Occipital lobe (tissue), 3 donors: ENCODE measurements at places on chromosomes 1 and 21. TPM values are rescaled to one million over a fixed set of nuclear protein-coding genes. Genes with fewer than 3 reads are reported as not detected.

SLC37A1 gene
- total RNA-seq = 24.5 TPM

TNFRSF9 gene
- not detected for total RNA-seq

UMODL1 gene
- total RNA-seq = not detected

FAM151A gene
- not detected for total RNA-seq

SLC5A9 gene
- total RNA-seq = not detected

HES3 gene
- total RNA-seq = not detected

PRRX1 gene
- total RNA-seq = 5.5 TPM

HSPA6 gene
- 0.31 TPM for total RNA-seq

HAO2 gene
- not detected for total RNA-seq

RAB25 gene
- total RNA-seq = not detected

CRABP2 gene
- total RNA-seq = 3.1 TPM

LCE1E gene
- total RNA-seq = not detected

SIPA1L2 gene
- total RNA-seq = 36.7 TPM

PTPRF gene
- 37.6 TPM for total RNA-seq

SUSD4 gene
- total RNA-seq = 11.2 TPM

TNFAIP8L2 gene
- 0.78 TPM for total RNA-seq

MMP23B gene
- 0.31 TPM for total RNA-seq

RGS4 gene
- 1.9 TPM for total RNA-seq

HSD17B7 gene
- 27.3 TPM for total RNA-seq

UTS2 gene
- total RNA-seq = not detected

LIN28A gene
- not detected for total RNA-seq

KRTAP10-8 gene
- total RNA-seq = not detected

CBS gene
- 68.3 TPM for total RNA-seq

TMEM200B gene
- 0.94 TPM for total RNA-seq

OR6K3 gene
- not detected for total RNA-seq

CAPZA1 gene
- total RNA-seq = 83.3 TPM

ANGPTL1 gene
- total RNA-seq = 2.7 TPM

PTPN22 gene
- 1.2 TPM for total RNA-seq

GRIK1 gene
- 7.5 TPM for total RNA-seq

PCBP3 gene
- 5.5 TPM for total RNA-seq

RCC1 gene
- 13.4 TPM for total RNA-seq

RGS8 gene
- total RNA-seq = 7.8 TPM

MIXL1 gene
- not detected for total RNA-seq

PLA2G2F gene
- not detected for total RNA-seq

CCDC24 gene
- 7.2 TPM for total RNA-seq

ITPKB gene
- 3.9 TPM for total RNA-seq

TBX15 gene
- 1.2 TPM for total RNA-seq

FCRL5 gene
- total RNA-seq = not detected

SLC44A5 gene
- total RNA-seq = 266 TPM

SOX13 gene
- 0.78 TPM for total RNA-seq

CELA2B gene
- not detected for total RNA-seq

MEAF6 gene
- 106 TPM for total RNA-seq

HHIPL2 gene
- 0.16 TPM for total RNA-seq

HMGCS2 gene
- total RNA-seq = not detected
